SW480 (cell line): ENCODE measurements at places on chromosomes 16 and 17.

GRCh38 chr16:4799171-4799855 lies 3.1 kb downstream of the ROGDI start:
- no peak for DNase-seq

- no peak for DNase-seq
Observed at GRCh38 chr16:47731252-47731651, 270.1 kb downstream of the PHKB start.

DNA sequence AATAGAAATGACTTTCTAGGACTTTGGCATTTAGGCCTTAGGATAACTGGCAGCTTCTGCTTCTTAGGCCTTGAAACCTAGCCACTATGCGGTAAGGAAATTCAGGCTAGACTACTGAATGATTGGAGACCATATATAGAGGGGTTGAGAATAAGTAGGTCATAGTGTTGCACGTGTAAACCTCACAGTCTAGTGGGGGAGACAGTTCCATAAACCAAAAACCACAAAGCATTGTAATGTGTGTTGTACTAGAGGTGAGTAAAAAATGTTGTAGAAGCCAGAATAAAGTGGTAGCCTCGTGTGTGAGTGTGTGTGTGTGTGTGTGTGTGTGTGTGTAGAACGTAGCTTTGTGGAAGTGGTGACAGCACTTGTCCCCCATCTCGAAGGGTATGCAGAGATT lies 188.5 kb downstream of the MAP2K6 start:
- no peak for DNase-seq

GRCh38 chr17:73770115-73770848 lies 126.0 kb upstream of the SDK2 start:
- DNase-seq: peak; percentile 17

GRCh38 chr16:10688291-10688690 lies 6.4 kb downstream of the TEKT5 start:
- DNase-seq: no peak

GRCh38 chr16:5252791-5253190 lies 155.2 kb upstream of the EEF2KMT start:
- no peak for DNase-seq
